ENCODE measurements at places on chromosomes 5 and 9. TPM values are rescaled to one million over a fixed set of nuclear protein-coding genes. Genes with fewer than 3 reads are reported as not detected.

The C9 gene
- not detected for total RNA-seq

The C5orf46 gene
- total RNA-seq: not detected

The GEMIN5 gene
- 19.4 TPM for total RNA-seq

The GABRA1 gene
- total RNA-seq: not detected

The PAEP gene
- total RNA-seq: not detected

The CEP120 gene
- total RNA-seq: 36.5 TPM

Measured in T-helper 2 cell treated with Interferon-gamma antibody and Interleukin-4, amounts not matched to agents 100 ng/mL and 5 ng/mL, for 36 hours (primary cell).